ENCODE measurements at places on chromosomes 4 and X. TPM values are rescaled to one million over a fixed set of nuclear protein-coding genes. Genes with fewer than 3 reads are reported as not detected.

HELT gene
- total RNA-seq, result not detected

RBMX gene
- 393 TPM for total RNA-seq

CXCL6 gene
- not detected for total RNA-seq

GRCh38 chr4:40228497-40229365, 31.9 kb downstream of the RHOH start:
- no peak overlapping the region for H3K27ac ChIP-seq
- no peak overlapping the region for H3K4me3 ChIP-seq
- H3K36me3 ChIP-seq, result no peaks in the 10 kb centered on the region
- no peaks in the 10 kb centered on the region for H3K27me3 ChIP-seq
- H3K4me1 ChIP-seq, result no peaks in the 10 kb centered on the region

GRCh38 chr4:38803833-38804653, 548 bp downstream of the TLR1 start:
- no peaks in the 10 kb centered on the region for H3K27me3 ChIP-seq
- no peak for DNase-seq
- H3K4me3 ChIP-seq, result no peak overlapping the region
- peaks cover 18% of the 10 kb centered on the region for H3K4me1 ChIP-seq
- no peak overlapping the region for H3K27ac ChIP-seq
- H3K36me3 ChIP-seq, result no peaks in the 10 kb centered on the region

- H3K4me1 ChIP-seq, result peaks cover 4% of the 10 kb centered on the region
- no peaks in the 10 kb centered on the region for H3K36me3 ChIP-seq
- no peak overlapping the region for H3K27ac ChIP-seq
- no peak overlapping the region for H3K4me3 ChIP-seq
- H3K27me3 ChIP-seq, result no peaks in the 10 kb centered on the region
Observed at GRCh38 chr4:100929135-100929534, 411.3 kb upstream of the EMCN start.

GRCh38 chr4:139535228-139535870, 20.7 kb downstream of the SETD7 start:
- DNase-seq, result no peak
- H3K4me1 ChIP-seq, result no peaks in the 10 kb centered on the region
- no peaks in the 10 kb centered on the region for H3K27me3 ChIP-seq
- H3K36me3 ChIP-seq, result no peaks in the 10 kb centered on the region
- no peak overlapping the region for H3K4me3 ChIP-seq

- no peak overlapping the region for H3K4me3 ChIP-seq
- H3K4me1 ChIP-seq, result no peaks in the 10 kb centered on the region
- no peaks in the 10 kb centered on the region for H3K36me3 ChIP-seq
- H3K27ac ChIP-seq, result no peak overlapping the region
- DNase-seq, result no peak
- H3K27me3 ChIP-seq, result no peaks in the 10 kb centered on the region
Observed at GRCh38 chr4:52408032-52408431, 251.1 kb downstream of the USP46 start.

DNA sequence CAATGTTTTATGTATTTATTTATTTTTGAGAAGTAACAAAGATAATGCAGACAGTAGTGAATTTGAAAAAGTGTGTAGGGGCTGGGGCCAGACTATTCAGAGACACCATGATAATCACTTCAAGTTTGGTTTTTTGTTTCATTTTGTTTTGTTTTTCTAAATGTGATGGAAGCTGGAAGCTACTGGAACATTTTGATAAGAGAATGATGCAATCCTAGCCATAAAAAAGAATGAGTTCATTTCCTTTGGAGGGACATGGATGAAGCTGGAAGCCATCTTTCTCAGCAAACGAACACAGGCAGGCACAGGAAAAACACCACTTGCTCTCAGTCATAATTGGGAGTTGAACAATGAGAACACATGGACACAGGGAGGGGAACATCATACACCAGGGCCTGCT, 706.6 kb upstream of the EPHA5 start:
- no peak for DNase-seq
- H3K27me3 ChIP-seq, result no peaks in the 10 kb centered on the region
- no peak overlapping the region for H3K27ac ChIP-seq
- no peaks in the 10 kb centered on the region for H3K4me1 ChIP-seq

DNA sequence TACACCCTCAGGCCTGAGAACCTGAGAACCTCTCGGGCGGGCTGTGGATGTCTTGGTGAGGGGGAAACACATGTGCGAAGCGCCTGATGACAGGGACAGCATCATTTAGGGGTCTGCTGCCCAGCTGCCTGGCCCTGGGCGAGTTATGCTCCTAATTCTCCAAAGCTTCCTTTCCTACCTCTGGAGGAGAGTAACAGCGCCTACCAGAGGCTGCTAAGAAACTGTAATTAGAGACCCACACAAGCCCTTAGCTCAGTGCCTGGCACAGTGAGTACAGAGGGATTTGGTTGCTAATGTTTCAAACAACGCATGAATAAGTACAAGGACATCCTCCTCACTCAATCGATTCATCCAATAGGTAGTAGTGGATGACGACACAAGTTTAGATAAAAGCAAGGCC, 40.4 kb downstream of the BCOR start:
- no peak overlapping the region for H3K4me3 ChIP-seq
- no peak overlapping the region for H3K27ac ChIP-seq
- peaks cover 72% of the 10 kb centered on the region for H3K36me3 ChIP-seq
- H3K27me3 ChIP-seq, result no peaks in the 10 kb centered on the region
- no peak for DNase-seq

DNA sequence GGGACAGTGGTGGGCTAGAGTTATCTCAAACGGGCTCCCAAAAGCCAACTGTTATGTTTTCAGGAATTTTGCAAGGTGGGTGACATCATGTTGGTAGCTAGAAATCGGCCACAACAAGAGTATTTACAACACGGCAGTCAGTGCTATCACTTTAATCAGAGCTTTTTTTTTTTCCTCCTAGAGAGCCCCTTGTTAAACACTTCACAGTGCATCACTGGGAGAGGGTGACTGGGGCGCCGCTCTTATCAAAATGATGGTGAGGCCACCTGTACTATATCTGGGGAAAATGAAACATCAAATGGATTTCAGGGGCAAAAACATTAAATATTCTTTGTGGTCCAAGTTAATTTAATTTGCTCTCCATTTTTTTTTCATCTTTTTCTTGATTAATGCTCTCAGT, 44.9 kb downstream of the MAMLD1 start:
- no peak for DNase-seq
- H3K4me1 ChIP-seq, result no peaks in the 10 kb centered on the region
- H3K36me3 ChIP-seq, result no peaks in the 10 kb centered on the region
- no peak overlapping the region for H3K4me3 ChIP-seq

All from SJSA1 (cell line).